ENCODE measurements at places on chromosomes 12 and 14.

DNA sequence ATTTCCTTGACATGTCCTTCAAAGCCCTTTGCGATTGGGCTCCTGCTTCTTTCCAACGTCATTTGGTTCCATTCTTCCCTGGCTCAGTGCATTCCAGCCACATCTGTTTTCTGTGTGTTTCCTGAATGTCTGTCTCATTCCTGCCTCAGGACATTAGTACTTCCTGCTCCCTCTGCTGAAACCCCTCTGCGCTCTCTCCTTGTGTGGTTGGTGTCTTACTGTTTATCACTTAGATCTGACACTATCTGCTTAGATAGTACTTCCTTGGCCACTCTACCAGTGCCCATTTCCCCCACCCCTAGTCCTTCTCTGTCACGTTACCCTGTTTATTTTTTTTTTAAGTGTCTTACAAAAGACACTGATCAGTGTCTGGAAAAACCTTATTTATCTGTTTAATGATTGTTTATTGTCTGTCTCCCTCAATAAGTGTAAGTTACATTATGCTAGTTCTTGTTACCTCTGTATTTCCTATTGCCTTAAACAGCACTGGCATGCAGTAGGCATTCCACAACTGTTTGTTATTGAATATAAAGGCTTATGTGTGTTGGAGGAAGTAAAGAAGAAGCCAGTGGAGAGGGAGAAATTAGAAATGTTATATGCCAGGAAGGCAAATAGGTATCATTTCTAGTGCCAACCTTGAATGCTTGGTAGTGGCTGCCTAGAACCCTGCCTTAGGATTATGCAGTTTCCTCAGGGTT lies 21.5 kb downstream of the DYRK2 start:
- no peak for DNase-seq

DNA sequence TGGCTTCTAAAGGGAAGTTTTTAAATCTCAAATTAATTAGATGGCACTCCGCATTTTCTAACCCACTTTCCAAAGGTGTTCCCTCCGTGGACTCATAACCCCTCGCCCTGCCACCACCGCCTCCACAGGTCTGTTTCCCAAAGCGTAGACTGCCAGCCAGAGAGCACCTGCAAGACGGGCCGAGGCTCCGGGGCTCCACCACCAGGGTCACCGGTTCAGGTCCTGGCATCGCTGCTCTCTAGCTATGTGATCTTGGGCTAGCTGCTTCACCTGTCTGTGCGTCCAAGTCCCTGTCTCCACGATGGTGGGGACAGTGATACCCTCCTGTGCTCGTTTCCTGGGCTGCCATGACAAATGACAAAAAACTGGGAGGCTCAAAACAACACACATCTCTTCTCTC lies 11.5 kb downstream of the RIMBP2 start:
- no peak for DNase-seq

DNA sequence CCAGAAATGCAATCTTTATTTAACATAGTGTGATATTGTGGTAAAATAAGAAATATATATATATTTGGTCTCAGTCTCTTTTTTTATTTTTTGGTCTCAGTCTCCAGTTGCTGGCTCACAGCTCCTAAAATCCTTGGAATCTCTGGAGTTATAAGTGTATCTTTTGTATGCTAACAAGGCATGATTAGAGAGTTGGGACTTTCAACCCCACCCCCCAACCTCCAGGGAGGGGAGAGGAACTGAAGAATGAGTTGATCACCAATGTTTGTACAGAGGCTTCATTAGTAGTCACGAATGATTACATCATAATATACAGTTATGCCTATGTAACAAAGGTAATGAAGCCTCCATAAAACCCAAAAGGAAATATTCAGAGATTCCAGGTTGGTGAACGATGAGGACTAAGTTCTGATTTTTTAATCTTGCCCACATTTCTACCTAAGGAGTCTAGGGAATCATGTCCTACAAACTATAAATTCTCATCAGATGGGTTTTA lies 22.8 kb upstream of the LALBA start:
- DNase-seq: no peak

DNA sequence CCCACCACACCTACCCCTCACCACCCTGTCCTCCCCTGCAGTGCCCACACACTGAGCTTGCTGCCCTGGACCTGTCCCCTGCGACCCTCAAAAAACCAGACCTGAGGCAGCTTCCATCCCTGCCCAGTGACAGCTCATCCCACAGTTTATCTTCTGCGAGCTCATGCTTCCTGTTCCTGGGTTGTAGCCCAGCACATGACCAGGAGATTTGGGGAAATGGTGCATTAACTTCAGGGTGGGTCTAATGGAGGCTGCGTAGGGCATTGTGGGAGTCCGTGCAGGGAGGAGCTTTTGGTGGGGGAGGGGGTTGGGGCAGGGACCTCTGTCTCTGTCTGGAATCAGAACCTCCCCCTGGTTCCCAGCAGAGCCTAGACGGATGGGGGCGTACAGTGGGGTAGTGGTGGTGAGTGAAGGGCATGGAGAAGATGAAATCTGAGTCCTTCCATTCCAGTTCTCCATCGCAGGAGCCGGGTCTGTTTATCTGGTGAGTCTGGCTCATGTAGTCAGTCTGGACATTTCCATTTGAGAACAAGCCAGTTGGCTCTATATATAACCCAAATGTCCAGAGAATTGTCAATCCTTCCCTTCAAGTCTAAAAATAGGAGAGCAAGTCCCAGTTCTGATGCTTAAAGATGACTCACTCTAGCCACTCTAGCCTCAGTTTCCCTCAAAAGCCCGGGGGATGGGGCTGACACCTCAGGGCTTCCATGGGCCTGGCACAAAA lies 270.9 kb downstream of the CACNA1C start:
- no peak for DNase-seq

- DNase-seq: no peak
Measured at GRCh38 chr12:109236257-109236656, 72.8 kb downstream of the FOXN4 start.

- no peak for DNase-seq
Measured at GRCh38 chr14:93884950-93885349, 42.2 kb upstream of the FAM181A start.

DNA sequence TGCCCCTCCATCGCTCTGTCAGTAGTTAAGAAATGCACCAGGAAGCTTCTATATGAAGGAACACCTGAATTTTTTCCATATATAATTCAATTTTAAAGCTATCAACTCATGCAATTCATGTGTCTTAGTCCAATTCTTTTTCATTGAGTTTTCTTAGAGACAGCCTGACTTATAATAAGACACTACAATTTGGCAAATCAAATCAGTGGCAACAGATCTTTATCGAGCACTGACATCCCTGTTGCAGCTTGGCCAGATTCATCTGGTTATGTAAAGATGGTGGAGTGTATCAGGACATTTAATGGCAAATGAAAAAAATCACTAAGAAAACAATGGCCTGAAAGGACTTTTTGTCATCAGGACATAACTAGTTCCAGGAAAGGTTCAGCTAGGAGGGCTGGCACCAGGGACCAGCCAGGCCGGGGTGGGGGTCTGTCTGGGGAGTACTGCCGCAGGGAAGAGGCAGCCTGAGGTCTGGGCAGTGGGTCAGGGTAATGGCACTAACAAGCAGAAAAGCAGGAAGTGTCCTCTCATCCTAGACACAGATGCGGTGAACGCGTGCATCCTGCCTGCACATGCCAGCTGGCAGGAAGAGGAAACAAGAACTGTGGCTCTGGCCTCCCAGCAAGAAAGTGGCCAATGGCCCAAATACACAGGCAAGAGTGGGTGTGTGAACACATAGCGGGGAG lies 100.5 kb upstream of the LMNTD1 start:
- no peak for DNase-seq

DNA sequence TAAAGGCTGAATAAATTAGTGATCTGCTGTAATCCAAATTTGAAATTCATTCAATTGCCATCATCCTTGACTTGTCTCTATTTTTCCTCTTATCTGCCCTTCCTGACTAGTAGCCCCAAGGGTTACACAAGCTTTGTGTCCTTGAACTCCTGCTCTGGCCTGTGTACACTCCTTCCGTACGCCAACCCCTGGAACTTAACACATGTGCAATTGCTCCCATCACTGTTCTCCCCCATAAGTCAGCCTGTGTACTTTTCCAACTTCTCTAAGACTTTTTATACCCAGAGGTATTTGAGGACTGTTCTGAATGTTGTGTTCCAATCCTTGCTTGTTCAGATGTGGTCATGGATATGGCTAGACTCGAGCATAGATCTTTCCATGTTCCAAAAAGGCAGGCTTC lies 171.1 kb upstream of the G2E3 start:
- DNase-seq: no peak

GRCh38 chr12:1929985-1930802 lies 11.7 kb upstream of the CACNA2D4 start:
- no peak for DNase-seq
